NCI-H1930 (cell line): ENCODE measurements at places on chromosomes 7 and 10.

- no peak for DNase-seq
These were observed 80.5 kb downstream of the ZMIZ1 start for GRCh38 chr10:79149345-79149661.

- DNase-seq: no peak
These were observed 8.7 kb upstream of the OGA start for GRCh38 chr10:101826852-101827434.

- no peak for DNase-seq
These were observed 311.9 kb upstream of the POT1 start for GRCh38 chr7:125241548-125241947.

- DNase-seq: peak; percentile 28
These were observed at the start of gene ZNF467 for GRCh38 chr7:149773446-149774236. Gene ZNF467 (minus strand): TSS chr7:149773588. CDS start chr7:149771032, 2,556 bp downstream.

DNA sequence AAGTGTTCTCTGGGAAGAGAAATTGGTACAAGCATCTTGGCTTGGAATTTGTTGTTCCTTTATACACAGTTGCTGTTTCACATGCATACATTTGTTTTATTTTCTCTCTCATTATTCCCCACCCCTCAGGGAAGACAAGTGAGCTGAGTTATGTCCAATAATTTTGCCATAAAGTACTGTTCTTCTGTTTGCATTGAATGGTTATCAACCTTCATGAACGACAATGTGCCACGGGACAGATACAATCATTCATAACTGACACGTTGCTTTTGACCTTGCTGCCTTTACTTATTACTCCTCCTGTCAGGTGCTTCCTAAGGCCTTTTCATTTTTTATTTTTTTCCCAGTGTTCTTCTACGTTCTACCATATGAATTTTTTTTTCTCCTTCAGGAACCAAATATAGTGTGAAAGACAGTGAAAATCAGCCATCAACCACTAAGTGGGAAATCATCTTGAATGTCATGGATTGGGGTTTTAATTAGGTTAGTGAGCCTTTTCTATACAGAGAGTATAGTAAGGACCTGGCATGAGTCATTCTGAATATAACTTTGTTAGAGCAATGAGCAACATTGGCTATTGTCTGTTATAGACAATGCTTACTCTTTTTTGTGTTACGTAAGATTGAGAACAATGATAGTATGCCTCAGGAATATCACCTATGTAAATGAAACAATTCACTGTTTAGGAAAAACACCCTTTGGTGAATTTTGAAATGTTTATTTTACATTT lies 383.2 kb downstream of the MALRD1 start:
- DNase-seq: no peak

- no peak for DNase-seq
These were observed 31.5 kb downstream of the UNC5B start for GRCh38 chr10:71243756-71244395.

DNA sequence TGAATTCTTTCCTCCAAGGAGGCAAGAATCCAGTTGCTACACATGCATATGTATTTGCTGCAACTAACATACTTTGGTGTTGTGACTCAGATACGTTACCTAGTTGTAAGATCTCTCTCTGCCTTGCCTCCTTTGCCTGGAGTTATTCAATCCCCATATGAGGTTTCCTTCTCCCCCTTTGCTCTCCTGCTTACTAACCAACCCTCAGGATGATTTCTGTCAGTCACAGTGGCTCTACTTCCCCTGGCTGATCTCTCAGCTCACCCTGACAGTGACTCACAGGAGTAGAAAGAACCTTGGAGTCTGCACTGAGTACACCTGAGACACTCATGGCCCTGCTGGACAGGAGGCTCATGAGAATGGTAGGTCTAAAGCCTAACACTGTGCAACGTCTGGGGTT lies 92.0 kb downstream of the TMEM106B start:
- no peak for DNase-seq

GRCh38 chr10:74081192-74081803 lies 69.3 kb downstream of the AP3M1 start:
- peak; percentile 11 for DNase-seq

DNA sequence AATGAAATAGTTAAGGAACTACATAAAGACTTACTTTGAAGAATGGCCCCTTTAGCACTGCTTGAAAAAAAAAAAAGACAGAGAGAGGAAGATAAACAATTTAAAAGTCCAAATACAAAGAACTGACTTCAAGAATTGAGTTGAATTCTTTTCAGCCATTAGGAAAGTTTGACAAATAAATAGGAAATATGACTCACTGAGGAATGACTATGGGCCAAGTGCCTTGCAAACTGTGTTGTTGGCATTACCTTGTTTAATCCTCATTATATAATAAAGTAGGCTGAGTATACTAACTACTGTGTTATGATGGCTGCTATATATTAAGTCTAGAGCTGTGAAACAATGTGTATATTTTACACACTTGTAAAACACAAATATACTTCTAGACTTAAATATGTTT lies 151.1 kb downstream of the ELMO1 start:
- no peak for DNase-seq

- no peak for DNase-seq
These were observed 87.3 kb downstream of the LYZL2 start for GRCh38 chr10:30542001-30542894.

DNA sequence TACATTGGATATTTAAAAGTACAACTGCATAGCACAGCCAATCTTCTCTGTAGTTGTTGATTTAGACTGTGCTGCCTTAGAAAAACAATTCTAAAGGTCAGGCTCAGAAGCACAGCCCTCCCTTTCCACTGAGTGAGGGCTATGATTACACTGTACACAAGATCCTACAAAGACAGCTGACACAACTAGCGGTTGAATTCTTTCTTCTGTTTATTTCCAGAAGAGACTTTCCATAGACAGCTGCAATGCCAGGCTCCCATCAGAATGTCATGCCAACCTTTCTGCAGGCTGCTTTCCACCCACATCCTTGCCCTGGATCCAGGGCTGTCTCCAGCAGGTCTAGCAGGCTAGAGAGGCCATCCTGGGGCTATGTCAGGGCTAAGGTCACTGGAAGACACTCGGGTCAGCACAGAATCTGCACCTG lies 39.3 kb downstream of the FAM13C start:
- DNase-seq: no peak

DNA sequence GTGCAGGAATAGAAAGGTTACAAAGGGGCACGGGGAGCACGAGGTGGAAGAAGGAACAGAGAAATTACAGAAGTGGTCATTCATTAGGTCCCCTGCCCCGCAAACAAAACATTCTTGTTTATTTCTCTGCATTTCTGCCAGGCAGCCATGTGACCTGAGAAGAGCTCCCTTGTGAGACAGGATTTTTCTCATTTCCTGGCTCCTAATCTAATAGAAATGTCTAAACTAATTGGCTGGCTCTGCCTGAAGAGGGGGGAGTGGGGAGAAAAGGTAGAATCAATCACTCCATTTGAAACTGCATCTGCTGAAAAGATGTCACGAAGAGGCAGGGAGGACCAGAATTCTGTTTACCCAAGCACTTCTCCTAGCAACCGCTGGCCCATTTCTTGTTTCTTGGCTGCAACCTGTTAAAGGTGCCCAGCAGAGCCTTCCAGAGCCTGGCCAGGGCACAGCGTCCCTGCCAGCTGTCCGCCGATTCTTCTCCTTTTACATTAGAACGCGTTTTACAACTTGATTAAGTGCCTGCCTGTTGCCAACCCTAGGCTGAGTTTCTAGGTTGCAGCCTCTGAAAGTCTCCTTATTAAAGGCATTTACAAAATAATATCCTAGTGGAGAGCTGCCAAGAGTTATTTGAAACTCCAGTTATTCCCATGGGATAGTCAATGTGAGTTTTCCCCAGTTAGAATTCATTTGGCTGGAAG lies 1227.6 kb downstream of the TYW1 start:
- DNase-seq: no peak

GRCh38 chr7:40903872-40904271 lies 769.1 kb downstream of the SUGCT start:
- no peak for DNase-seq

DNA sequence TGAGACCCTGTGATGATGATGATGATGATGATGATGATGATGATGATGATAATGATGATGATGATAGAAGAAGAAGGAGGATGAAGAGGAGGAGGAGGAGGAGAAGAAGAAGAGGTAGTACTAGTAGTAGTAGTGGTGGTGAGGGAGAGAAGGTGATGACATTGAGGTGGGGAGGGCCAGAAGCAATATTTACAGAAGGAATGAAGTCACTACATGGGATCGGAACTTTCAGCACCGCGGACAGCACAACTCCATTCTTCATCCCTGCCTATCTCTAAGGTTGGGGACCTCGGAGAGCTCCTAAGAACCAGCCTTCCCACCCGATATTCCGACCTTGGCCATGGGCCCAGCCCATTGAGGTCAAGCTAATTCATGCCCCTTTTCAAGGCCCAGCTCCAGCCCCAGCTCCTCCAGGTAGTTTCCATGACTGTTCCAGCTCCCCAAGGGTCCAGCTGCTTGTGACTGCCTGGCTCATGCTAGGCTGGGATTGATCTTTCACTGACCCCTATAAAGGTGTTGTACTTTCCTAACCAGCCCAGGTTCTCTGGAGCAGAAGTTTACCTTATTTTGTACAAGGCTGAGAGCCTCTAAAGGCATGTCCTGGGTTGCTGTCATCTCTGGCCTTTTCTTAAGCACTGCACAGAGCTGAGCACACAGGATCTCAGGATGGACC lies 10.3 kb downstream of the CRHR2 start:
- no peak for DNase-seq

- DNase-seq: peak; percentile 23
These were observed 18.3 kb upstream of the HBP1 start for GRCh38 chr7:107150375-107151073.

DNA sequence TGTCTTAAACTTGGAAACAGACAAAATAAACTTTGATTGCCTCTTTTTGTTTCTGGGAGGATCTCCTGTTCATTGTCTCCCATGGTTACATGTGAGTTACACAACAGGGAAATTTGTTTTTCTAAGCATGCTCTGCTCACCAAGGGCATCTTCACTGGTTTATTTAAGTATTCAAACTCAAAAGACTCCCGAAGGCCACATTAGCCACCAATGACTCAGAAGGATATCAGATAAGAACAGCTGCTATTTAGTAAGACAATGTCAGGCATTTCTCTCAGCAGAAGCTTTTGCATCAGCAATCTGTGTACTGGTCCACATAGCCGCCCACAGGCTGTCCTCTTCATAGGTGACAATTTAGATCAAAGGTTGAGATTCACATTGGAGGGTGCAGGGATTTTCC lies 19.3 kb downstream of the OR6B1 start:
- DNase-seq: no peak

DNA sequence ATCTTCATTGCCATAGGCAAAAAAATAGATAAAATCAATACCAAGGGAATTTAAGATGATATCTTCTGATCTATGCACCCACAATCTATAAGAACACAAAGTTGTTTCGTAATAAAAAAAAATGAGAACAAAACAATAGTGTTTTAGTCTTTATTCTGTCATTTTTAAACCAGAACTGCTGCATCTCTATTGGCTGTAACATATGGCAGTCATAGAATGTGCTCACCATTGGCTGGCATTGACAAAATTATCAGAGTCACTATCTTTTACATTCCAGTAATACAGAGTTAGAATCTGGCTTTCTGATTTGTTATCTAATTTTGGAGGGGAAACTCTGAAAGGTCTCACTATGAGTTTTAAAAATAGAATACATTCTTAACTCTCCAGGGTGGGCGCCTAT lies 138.6 kb upstream of the CCDC6 start:
- no peak for DNase-seq

- no peak for DNase-seq
These were observed 193.2 kb downstream of the GALNT17 start for GRCh38 chr7:71325151-71325550.

DNA sequence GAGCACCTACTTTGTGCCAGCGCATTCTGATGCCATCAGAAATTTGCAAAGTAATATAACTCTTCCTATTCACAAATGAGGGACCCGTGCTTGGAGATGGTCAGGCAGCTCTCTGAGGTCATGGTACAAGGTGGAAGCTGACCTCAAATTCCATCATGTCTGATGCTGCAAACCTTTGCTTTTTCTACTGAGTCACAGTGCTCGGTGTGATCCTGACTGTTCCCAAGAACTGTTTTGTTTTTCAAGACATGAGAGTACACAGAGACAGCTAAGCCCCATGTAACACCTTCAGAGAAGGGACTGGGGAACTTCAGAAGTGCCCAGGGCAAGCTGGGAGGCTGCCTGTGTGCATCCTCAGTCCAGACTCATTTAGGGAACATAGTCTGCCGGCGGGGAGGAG lies 111.3 kb downstream of the FRMD4A start:
- DNase-seq: no peak

DNA sequence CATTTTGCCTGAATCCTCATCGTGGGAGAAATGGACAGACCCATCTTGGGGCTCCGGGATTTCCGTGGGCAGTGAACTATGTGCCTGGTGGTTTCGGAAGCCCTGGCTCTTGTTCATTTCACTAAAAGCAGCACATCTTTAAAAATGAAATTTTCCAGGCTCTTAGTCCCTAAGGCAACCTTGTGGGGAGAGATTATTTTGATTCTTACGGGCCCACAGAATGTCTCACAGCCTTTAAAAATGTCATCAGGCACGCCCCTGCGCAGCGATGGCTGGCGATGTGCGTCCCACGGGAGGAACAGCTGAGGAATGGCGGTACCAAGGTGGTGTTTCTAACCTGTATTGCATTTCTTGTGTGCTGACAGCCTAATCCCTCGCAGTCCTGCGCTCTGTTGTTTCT lies 189.7 kb downstream of the CCDC3 start:
- no peak for DNase-seq

GRCh38 chr10:58754469-58755339 lies 242.0 kb downstream of the BICC1 start:
- no peak for DNase-seq

DNA sequence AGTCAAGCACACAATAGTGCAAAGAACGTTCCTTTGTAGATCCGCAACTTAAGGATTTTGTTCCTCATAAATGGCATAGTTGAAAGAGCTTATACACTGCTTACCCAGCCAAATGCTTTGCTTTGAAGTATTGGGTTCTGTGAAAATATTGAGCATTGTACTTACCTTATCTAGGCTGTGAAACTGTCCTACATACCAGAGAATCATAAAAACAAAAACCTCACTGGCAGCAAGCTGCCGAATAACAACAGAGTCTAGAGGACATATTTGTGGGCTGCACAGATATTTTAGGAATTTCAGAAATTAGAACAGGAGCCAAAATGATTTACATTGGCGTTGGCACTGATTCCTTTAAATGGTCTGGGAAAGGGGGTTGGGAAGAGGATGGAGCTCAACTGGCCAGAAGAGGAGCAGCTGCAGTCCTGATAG lies 174.8 kb downstream of the RTKN2 start:
- DNase-seq: no peak

GRCh38 chr10:69801094-69801433 lies 642 bp upstream of the COL13A1 start:
- DNase-seq: no peak

DNA sequence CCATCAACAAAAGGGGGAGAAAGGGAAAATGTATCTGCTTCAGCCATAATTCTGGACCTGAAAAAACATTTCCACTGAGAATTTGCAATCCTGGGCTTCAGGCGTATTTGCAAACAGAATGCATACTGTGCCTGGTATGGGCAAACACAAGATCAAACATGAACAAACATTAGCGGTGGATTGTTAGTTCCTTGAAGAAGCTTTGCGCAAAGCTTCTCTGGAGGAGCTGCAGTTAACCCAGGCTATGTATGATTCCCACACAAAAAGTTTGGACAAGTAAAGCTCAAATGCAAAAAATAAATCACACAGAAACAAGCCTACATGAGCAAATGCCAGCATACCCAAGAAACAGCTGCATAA lies 20.4 kb upstream of the HILPDA start:
- no peak for DNase-seq

GRCh38 chr10:114356751-114357514 lies 47.4 kb downstream of the AFAP1L2 start:
- no peak for DNase-seq

GRCh38 chr7:73606801-73607691 lies 17.3 kb downstream of the MLXIPL start:
- peak; percentile 60 for DNase-seq
